ENCODE measurements at places on chromosomes 7 and 10.

- DNase-seq: no peak
These were observed 80.9 kb downstream of the NEURL1 start for GRCh38 chr10:103574097-103575061.

GRCh38 chr7:92798517-92799249 is 37.7 kb downstream of the CDK6 start:
- DNase-seq: no peak

GRCh38 chr7:41830271-41830670 is 127.4 kb upstream of the INHBA start:
- no peak for DNase-seq

DNA sequence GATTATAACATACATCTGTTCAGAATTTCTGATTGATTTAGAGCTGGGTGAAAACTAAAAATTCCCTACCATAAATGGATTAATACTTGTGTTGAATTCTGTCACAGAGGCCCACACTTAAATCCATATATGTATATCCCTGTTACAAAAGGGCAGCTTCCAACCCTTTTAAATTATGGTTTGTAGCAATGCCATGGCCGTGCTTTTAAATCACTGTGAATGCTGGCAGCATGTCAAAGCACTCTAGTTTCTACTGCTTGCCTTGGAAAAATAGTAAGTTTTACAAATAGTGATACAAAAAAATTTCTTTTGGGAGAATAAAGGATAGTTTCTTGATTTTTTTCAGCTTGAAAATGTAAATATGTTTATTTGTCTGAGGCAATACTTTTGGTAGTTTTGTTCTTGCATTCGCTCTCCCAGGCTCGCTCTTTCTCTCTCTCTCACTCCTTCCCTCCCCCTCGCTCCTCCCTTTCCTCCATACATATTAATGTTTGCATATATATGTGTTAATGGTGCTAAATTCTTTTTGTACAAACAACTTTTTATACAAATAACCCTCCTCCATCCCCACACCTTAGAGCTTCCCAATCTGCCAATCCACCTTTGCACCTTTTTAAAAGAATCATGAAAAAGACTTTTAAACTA is 29.8 kb downstream of the TES start:
- no peak for DNase-seq

Measured in AG20443 (cell line).